ENCODE measurements at places on chromosomes 2 and 18. TPM values are rescaled to one million over a fixed set of nuclear protein-coding genes. Genes with fewer than 3 reads are reported as not detected.

- no peaks in the 10 kb centered on the region for H3K27me3 ChIP-seq
- H3K4me1 ChIP-seq, result no peaks in the 10 kb centered on the region
- no peak overlapping the region for H3K4me3 ChIP-seq
- H3K27ac ChIP-seq, result no peak overlapping the region
Observed at GRCh38 chr2:119175517-119175916, 17.0 kb upstream of the C1QL2 start.

- no peak overlapping the region for H3K4me3 ChIP-seq
- peaks cover 3% of the 10 kb centered on the region for H3K4me1 ChIP-seq
- H3K36me3 ChIP-seq, result no peaks in the 10 kb centered on the region
- H3K27ac ChIP-seq, result no peak overlapping the region
Observed at GRCh38 chr2:38496927-38497669, 105.6 kb downstream of the HNRNPLL start.

- H3K4me3 ChIP-seq, result no peak overlapping the region
- no peak for DNase-seq
- H3K4me1 ChIP-seq, result no peaks in the 10 kb centered on the region
- H3K27me3 ChIP-seq, result no peaks in the 10 kb centered on the region
Observed at GRCh38 chr18:55115606-55116005, 156.3 kb upstream of the CCDC68 start.

DNA sequence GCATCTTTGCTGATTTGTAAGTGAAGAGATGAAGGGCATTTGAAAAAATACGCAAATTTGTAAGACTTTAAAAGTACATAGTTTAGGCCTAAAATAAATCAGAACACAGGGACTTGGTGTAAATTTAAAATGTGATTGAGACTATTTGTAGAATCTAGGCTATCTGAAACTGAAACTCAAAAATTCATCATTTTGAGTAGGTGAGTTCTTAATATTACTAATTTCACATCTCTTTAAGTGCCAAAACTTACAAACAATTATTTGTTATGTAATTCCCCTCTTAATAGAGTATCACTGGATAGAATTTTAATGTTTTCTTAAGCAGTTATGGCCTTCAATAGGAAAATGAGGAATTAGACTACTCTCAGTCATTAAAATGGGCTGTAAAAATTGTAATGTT, 14.0 kb upstream of the HRH4 start:
- no peak for DNase-seq
- H3K36me3 ChIP-seq, result peaks cover 4% of the 10 kb centered on the region
- H3K4me3 ChIP-seq, result no peak overlapping the region
- no peaks in the 10 kb centered on the region for H3K4me1 ChIP-seq
- H3K27ac ChIP-seq, result no peak overlapping the region
- H3K27me3 ChIP-seq, result no peaks in the 10 kb centered on the region

GRCh38 chr2:121400201-121400600, 115.2 kb upstream of the TFCP2L1 start:
- no peak overlapping the region for H3K4me3 ChIP-seq
- no peak for DNase-seq
- no peaks in the 10 kb centered on the region for H3K27me3 ChIP-seq
- no peak overlapping the region for H3K27ac ChIP-seq
- H3K36me3 ChIP-seq, result peaks cover 38% of the 10 kb centered on the region

- H3K27ac ChIP-seq, result no peak overlapping the region
- no peaks in the 10 kb centered on the region for H3K36me3 ChIP-seq
- peaks cover 5% of the 10 kb centered on the region for H3K4me1 ChIP-seq
- no peak for DNase-seq
- no peak overlapping the region for H3K4me3 ChIP-seq
Observed at GRCh38 chr2:2180446-2180845, 150.6 kb downstream of the MYT1L start.

DNA sequence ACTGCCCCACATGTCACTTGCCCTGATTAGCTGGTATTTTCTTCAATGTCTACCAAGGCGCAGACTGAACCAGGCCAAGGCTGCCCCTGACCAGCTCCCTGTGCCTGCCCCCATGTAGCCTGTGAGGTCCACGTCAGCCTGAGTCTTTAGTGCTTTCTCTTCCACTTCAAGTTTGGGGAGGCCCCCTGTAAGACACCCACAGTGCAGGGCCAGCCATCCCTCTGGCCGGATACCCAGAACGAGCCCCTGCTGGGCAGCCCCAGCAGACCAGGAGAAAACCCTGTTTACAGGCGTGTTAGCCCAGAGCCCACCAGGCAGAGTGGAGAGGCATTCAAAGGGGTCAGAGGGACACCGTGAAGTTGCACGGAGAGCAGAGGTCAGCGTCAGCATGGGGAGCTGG, 92.4 kb downstream of the TFCP2L1 start:
- no peak for DNase-seq
- no peak overlapping the region for H3K27ac ChIP-seq
- H3K27me3 ChIP-seq, result no peaks in the 10 kb centered on the region
- H3K4me3 ChIP-seq, result no peak overlapping the region
- H3K36me3 ChIP-seq, result no peaks in the 10 kb centered on the region

- no peaks in the 10 kb centered on the region for H3K27me3 ChIP-seq
- H3K27ac ChIP-seq, result no peak overlapping the region
- peaks cover 3% of the 10 kb centered on the region for H3K4me1 ChIP-seq
- no peak overlapping the region for H3K4me3 ChIP-seq
- DNase-seq, result no peak
- H3K36me3 ChIP-seq, result no peaks in the 10 kb centered on the region
Observed at GRCh38 chr2:67879586-67880290, 183.1 kb downstream of the C1D start.

DNA sequence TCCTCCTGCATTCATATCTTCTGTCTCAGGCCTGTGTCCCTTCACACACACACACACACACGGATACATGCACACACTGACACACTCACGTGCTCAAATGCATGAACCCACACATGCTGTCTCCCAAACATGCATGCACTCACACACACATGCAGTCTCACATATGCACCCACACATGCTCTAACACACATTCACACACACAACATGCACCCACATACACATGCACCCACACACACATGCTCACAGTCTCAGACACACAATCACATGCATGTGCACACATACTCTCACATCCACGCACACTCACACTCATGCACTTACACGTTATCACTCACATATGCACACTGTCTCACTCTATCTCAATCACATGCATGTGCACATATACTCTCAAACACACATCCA, 1.9 kb upstream of the CD226 start:
- H3K4me1 ChIP-seq, result peaks cover under 1% of the 10 kb centered on the region
- H3K27me3 ChIP-seq, result no peaks in the 10 kb centered on the region
- H3K36me3 ChIP-seq, result no peaks in the 10 kb centered on the region
- H3K4me3 ChIP-seq, result no peak overlapping the region

- no peak overlapping the region for H3K4me3 ChIP-seq
- no peaks in the 10 kb centered on the region for H3K27me3 ChIP-seq
- no peak overlapping the region for H3K27ac ChIP-seq
- DNase-seq, result no peak
Observed at GRCh38 chr2:175010848-175011254, 5.7 kb upstream of the CHN1 start.

DNA sequence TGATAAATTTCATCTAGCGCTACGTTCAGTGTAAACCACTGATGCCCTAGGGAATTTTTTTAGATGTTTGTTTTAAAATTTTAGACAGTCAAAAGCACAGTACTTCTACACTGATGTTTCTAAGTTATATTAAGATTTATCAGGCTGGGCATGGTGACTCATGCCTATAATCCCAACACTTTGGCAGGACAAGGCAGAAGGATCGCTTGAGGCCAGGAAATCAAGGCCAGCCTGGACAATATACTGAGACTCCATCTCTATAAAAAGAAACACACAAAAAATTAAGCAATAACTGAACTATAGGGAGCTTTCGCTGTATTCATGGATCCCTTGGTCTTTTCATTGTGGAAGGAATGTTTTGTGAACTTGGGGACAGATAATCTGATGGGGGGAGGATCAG, 50.6 kb upstream of the MAPRE2 start:
- no peak overlapping the region for H3K4me3 ChIP-seq
- DNase-seq, result no peak
- H3K27me3 ChIP-seq, result no peaks in the 10 kb centered on the region
- H3K36me3 ChIP-seq, result no peaks in the 10 kb centered on the region
- H3K27ac ChIP-seq, result no peak overlapping the region

GRCh38 chr2:47237375-47238334, 82.5 kb upstream of the STPG4 start:
- peaks cover 6% of the 10 kb centered on the region for H3K4me1 ChIP-seq
- 0 out of 2 replicates have a peak overlapping the region, but pooled peaks have one; percentile 30 for H3K27ac ChIP-seq
- H3K36me3 ChIP-seq, result no peaks in the 10 kb centered on the region
- no peaks in the 10 kb centered on the region for H3K27me3 ChIP-seq
- peak; percentile 36 for DNase-seq

GRCh38 chr18:46601141-46601805, 55.7 kb downstream of the LOXHD1 start:
- H3K4me1 ChIP-seq, result no peaks in the 10 kb centered on the region
- no peak for DNase-seq
- no peaks in the 10 kb centered on the region for H3K27me3 ChIP-seq
- no peak overlapping the region for H3K4me3 ChIP-seq

DNA sequence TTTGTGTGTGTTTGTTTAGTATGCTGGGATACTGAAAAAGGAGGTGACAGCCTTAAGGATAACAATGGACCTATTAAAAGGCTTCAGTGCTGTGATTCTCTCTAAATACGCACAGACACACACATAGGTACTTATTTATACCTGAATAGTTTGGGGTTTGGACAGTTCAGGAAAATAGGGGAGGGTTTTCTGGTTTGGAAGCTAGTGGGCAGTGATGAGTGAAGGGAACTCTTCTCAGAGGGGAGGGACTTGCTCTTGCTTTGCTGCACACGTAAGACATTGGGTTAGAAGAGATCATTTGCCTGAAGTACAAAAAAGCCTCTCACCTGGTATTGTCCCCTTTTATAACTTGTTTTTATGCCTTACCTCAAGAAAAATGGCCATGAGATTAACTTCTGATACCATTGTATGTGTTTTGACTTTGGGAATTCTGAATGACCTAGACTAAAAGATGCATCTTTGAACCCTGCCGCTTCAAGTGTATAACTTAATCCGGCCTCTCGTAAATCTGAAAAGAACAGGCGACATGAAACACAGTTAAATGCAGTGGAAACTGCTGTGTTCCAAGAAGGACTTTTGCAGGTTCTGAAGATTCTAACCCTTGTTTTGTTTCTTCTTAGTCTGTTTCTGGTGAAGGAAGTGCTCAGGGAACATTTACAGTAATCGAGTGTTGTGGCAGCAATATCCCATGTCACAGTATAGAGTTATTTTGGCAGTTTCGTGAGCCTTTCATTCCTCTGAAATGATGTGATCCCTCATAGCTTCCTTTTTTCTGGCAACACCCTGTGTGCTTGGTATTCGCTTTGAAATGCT, 2.5 kb downstream of the CRIM1 start:
- no peak for DNase-seq
- no peaks in the 10 kb centered on the region for H3K36me3 ChIP-seq
- H3K27ac ChIP-seq, result no peak overlapping the region

DNA sequence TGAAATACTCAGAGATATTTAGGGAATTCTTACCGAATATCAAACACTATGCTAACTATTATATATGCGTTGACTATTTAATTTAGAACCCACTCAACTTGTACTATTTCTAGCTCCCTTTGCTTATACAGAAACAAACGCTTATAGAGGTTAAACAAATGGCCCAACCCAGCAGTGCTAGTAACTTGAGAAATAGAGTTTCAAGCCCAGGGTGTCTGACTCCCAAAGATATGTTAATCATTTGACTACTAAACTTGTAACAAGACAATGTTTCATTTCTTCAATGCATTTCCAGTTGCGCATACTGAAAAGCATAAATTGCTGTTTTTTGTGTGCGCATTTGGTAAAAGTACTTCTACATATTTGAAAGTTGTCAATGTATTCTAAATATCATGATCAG, 310.3 kb downstream of the GALNT13 start:
- H3K27ac ChIP-seq, result no peak overlapping the region
- H3K4me3 ChIP-seq, result no peak overlapping the region
- no peaks in the 10 kb centered on the region for H3K27me3 ChIP-seq

DNA sequence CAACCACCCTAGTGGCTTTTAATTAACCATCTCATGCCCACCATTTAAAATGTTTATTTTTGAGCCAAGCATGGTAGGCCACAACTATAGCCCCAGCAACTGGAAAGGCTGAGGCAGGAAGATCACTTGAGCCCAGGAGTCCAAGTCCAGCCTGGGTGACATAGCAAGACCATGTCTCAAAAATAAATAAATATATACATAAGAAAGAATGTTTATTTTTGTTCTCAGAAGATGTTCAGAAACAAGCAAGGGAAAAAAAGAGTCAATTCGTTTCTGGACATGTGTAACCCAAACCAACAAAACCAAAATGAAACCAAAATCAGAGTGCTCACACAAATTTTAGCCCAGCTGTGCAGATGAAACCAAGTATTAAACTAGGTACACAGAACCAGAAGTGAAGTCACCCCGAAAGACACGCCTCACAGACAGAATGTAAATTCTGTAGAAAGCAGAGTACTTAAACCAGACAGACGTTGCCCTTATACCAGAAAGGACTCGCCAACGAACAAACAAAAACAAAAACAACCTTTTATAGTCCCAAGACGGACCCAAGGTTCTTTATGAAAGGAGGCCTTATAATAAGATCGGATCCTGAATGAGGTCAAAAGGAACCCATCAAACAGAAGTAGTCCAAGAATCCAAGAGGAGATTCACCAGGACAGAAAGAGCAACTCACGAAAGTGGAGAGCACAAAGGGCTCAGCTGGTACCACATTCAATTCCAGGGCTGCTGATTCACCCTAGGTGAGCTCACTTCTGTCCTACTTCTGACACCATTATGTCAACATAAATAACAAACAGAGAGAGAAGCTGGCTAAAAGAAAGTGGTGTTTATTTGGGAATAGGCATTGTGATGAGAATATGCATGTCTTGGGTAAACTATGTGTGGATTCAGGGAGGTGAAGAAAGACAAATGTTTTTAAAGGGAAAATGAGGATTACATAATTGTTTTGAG, 31.8 kb upstream of the MTCL1 start:
- no peak for DNase-seq
- no peaks in the 10 kb centered on the region for H3K27me3 ChIP-seq
- H3K4me1 ChIP-seq, result no peaks in the 10 kb centered on the region
- no peak overlapping the region for H3K4me3 ChIP-seq
- H3K36me3 ChIP-seq, result no peaks in the 10 kb centered on the region

DNA sequence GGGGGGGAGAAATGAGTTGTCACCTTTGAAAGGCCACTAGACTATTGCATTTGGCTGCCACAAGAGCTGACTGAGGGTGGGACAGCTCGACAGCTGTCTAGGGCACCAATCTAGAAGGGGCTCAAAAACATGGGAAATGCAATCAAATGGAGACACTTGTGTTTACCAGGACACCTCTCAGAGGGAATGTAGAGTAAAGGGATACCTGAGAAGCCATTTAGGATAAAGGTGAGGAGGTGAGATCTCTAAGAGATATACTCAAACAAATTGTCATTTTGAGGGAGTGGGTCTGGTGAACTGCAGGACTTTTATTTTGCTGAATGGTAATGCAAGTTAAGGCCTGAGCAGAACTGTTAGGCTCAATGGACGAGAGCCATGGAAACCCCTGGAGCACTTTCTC, 159.8 kb downstream of the DDX1 start:
- H3K27ac ChIP-seq, result no peak overlapping the region
- no peaks in the 10 kb centered on the region for H3K36me3 ChIP-seq
- DNase-seq, result no peak
- peaks cover 12% of the 10 kb centered on the region for H3K4me1 ChIP-seq

Gene SUPT7L
- total RNA-seq, result 22.2 TPM

Gene ZNF396
- 0.74 TPM for total RNA-seq

Gene FBXO41
- 14.3 TPM for total RNA-seq

Gene PCGF1
- 10.0 TPM for total RNA-seq

Gene RNF152
- total RNA-seq, result 2.2 TPM

Gene SLC5A7
- 0.15 TPM for total RNA-seq

All from H1 (cell line).